ENCODE measurements at places on chromosomes 6 and 20.

- DNase-seq = no peak
These were observed 208.8 kb upstream of the PLCB4 start for GRCh38 chr20:8860011-8860495.

DNA sequence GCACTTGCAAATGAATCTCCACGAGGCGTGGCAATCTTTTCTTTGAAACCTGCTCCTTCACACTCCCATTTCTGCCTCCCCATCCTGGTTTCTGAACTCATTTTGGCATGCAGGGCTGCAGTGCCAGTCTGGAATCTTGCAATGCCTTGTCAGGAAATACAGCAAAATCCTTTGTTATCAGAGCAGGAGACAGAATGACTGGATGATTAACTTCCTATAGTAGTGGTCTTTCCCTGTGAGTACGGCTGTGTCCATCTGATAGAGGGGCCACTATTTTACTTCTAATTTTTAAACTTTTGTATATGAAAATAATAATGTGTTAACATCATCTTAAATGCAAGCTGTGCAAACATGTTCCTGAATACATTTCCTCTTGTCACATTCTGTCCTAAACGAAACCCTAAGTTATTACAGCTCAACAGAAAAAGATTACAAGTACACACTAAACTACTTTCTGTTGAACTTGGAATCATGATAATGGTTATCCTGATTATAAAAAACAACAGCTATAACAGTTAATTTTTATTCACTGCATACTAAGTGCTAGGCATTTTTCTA, 140.2 kb downstream of the KIF13A start:
- DNase-seq = no peak

- no peak for DNase-seq
These were observed 8.2 kb upstream of the RAE1 start for GRCh38 chr20:57342829-57343228.

- DNase-seq = no peak
These were observed 1339.4 kb downstream of the GRIK2 start for GRCh38 chr6:102732898-102733297.

DNA sequence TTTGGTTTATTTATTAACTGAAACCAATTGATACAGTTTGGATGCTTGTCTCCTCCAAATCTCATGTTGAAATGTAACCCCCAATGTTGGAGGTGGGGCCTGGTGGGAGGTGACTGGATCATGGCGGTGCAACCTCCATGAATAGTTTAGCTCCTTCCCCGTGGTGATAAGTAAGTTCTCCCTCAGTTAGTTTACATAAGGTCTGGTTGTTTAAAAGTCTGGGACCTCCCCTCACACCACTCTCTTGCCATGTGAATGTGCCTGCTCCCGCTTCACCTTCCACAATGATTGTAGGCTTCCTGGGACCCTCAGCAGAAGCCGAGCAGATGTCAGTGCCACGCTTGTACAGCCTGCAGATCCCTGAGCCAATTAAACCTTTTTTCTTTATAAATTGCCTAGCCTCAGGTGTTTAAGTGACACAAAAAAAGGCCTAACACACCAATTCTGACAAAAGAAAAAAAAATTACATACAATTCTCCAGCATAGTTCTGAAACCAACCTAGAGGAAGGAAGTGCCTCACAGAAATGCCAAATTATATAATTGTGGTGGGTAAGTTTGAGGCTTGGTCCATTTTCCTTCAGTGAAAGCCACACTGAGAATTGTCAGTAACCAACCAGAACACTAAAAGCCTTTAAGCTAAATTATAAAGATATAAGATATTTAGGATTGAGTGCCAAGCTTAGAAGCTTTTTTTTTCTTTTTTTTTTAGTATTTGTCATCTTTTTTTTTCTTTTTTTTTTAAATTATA, 15.0 kb downstream of the MAP7 start:
- DNase-seq = no peak

Measured in right lobe of liver (tissue), 6 donors.